ENCODE measurements at places on chromosomes 13 and 19.

DNA sequence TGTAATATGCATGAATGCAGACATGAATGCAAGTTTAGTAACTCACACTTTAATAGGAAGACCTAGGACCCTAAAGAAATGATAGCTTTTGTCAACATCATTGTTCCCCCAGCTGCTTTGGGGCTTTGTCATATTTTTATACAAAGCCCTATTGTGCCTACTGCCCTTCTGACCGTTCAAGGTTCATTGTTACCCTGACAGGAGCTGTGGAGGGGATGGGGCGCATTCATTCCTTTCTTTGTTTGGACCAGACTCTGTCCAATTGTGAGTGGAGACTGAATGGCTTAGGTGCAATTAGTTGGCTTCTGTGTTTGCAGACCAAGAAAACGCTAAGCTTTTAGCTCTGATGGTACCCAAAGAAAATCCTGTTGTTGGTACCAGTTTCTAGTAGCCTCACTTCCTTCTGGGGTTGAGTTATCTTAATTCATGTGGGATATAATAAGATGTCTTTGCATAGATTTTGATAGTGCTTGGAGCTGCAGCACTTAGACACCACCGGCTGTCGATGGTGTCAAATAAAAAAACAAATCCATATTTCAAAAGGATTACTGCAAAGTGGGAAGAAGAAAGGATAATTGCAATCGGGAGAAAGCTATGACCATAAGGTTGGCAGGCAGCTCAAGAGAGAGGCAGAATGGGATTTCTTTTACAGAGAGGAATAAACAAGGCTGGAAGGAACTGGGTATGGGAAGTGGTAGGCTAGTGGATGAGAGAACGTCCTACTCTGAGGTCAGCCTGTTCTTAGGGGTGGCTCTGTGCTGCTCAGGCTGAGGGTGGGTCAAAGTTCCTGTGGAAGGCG, 133.9 kb upstream of the TMTC4 start:
- DNase-seq: no peak

DNA sequence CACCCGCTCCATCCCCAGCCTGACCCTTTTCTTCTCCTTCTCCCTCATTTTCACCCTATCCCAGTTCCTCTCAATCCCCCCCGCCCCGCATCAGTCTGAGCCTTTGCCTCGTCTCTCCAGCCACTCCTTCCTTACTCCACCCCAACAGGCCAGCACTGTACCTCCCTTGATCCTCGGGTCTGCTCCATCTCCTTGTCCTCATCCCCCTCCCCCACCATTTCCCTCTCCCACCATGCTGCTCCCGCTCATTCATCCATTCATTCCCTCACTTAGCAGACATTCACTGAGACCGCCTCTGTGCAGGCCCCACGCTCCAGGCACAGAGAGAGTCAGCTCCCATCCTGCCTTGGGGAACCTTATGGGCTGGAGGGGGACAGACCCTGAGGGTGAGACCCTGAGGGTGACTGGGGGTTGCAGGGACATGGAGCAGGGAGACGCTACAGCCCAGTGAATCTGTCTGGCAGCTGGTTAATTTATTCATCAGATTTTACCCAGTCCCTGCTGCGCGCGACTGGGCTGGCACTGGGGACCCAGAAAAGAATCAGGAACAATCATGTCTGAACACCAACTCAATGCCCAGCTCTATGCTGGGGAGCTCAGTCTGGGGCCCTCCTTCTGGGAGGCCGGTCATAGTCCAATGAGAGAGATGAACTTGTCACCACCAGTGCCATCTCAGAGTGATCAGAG, 881 bp downstream of the ARHGAP33 start:
- no peak for DNase-seq

- no peak for DNase-seq
These were observed 3.9 kb upstream of the FUT6 start for GRCh38 chr19:5843295-5843927.

DNA sequence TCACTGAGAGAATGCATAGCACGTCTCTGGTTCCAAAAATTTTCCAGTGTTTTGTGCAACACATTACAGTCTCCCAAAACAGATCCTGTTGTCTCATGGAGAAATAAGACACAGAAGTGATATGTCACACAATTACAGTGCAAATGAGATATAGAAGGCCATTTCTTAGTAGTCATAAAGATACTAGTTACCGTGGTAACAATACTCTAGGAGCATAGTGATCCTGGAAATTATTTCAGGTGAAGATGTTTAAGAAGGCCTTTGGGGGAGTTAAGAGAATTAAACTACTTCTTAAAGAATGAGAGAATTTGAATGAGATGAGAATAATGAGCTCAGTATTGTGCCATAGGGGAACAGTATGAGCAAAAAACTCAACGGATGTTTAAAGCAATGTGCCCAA, 628.0 kb upstream of the MIR17HG start:
- DNase-seq: peak; percentile 15

DNA sequence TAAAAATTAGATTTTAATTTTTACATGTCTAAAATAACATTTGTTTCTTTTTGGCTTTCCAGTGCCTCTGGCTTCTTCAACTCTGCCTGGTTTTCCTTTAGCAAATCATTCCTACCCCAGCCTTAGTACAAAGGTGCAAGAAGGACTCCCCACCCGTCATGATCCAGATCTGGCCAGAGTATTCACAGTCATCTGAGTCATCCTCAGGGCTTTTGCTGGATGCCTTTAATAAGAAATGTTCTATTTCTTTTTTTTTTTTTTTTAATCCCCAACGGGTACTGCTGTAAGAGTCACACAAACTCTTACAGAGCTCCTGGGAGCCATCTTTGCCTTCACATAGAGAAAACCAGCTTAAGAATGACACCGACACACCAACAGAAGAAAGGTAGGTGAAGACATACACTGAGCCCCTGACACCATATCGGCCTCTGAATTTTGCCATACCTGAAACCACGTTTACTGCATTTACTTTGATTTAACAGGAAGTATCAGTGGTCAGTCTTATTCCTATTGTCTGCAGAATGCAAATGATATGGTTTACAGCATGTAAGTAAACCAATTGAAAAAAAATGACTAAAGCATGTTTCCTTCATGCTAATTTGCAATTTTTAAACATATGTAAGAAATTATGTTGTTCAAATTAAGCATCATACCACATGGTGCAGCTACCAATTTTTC, 184.4 kb downstream of the NALCN start:
- DNase-seq: peak; percentile 47

DNA sequence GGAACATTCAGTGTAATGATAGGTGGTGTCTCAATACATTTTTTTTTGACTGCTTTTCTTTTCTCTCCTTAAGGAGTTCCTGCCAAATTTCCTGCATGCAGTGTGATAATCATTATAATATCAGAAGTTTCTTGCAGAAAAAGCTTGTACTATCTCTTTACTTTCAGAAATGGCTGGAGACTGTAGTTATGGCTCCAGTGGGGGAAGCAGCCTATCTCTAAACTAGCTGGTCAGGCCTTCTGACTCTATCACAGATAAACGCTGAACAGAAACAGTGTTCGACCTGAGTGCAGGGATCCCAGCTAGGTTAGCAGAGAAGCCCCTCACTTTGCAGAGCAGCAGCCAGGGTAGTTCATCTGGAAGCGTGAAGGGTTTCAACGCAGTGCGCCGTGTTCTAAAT, 1.9 kb downstream of the CCNE1 start:
- DNase-seq: no peak

DNA sequence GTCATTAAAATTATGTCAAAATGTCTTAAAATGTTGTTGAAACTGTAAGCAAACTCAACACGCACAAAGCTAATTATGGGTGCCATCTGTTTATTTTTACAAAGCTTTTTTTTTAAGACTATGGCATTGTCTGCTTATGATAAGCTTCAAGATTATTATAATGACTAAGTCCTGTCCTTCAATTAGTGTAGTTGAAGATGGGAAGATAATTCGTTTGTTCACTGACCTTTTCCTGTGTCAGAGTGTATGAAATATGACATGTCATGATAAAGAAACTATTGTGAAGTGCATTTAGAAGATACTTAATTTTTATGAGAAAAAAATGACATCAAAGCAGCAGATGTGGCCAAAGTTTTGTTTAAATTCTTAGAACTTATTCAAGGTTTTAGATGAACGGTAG, 211.3 kb downstream of the PCCA start:
- DNase-seq: no peak

DNA sequence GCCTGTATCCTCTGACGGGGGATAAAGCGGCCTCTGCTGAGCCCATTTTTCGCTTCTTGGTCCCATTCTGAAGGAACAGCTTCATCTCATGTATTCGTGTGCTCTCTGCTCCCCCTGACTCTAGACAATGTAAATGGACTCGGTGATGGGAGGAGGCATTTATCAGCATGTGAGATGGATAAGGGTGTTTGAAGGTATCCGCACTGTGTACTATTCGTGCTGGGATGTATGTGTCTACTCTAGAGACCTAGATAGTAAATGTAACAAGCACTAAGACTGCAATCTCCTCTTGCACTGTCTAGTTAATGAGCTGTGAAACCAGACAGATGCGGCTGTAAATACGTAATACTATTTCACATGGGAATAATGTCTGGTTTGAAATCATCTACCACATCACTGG, 134.6 kb upstream of the ARGLU1 start:
- DNase-seq: no peak

DNA sequence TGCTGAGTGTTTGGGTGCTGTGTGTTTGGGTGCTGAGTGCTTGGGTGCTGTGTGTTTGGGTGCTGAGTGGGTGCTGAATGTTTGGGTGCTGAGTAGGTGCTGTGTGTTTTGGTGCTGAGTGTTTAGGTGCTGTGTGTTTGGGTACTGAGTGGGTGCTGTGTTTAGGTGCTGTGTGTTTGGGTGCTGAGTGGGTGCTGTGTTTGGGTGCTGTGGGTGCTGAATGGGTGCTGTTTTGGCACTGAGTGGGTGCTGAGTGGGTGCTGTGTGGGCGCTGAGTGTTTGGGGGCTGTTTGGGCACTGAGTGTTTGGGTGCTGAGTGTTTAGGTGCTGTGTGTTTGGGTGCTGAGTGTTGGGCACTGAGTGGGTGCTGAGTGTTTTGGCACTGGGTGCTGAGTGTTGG, 48.5 kb upstream of the F7 start:
- DNase-seq: no peak

DNA sequence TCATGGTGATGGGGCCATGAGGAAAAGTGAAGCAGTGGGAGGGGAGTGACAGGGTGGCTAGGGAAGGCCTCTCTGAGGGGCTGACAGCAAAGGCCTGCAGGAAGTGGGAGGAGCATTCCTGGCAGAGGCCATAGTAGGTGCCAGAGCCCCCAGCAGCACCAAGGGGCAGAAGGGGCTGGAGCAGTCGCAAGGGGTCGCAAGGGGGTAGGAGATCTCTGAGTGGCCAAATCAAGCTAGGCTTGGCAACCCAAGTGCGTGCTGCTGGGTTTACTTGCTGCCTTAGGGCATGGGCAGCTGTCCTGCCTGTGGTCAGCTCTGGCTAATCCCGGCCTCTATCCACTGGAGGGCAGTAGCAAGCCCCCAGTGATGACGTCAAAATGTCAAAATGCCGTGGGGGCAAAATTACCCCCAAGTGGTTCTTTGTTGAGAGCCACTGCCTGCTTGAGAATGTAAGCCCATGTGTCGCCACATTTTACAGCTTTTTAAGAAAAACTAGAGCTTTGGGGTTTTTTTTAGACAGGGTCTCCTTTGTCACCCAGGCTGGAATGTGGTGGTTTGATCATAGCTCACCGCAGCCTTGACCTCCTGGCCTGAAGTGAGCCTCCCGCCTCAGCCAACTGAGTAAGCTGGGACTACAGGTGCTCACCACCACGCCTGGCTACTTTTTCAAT, 11.8 kb downstream of the CCDC97 start:
- peak; percentile 73 for DNase-seq

Measured in fibroblast of lung (primary cell).